Pancreas (tissue), 10 donors: ENCODE measurements at places on chromosomes 1 and 21.

DNA sequence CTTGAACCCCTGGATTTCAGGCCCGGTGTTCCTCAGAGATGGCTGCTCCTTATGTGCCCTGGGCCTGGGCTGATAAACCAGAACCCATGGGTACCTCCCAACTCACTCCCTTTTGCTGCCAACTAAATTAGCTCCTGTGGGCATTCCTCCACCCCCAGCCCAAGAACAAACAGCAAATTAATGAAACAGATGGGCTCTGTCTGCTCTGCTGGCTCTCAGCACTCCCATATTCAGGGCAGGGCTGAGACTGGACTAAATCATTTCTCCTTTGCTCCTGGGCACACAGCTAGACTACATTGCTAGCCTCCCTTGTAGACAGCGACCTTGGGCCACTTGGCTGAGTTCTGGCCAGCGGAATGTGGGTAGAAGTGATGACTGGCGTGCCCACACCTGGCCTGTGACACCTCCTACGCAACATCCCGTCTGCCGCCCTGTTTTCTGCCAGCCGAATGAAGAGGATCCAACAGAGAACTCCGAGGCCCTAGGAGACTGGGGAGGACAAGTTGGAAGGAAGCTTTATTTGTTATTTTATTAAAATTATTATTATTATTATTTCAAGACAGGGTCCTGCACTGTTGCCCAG lies 101.9 kb upstream of the DISP3 start:
- DNase-seq = no peak

- peak; percentile 31 for DNase-seq
Observed at GRCh38 chr1:25055324-25055780, 125.3 kb upstream of the RUNX3 start.

GRCh38 chr1:242184955-242185354 lies 186.1 kb upstream of the MAP1LC3C start:
- no peak for DNase-seq

DNA sequence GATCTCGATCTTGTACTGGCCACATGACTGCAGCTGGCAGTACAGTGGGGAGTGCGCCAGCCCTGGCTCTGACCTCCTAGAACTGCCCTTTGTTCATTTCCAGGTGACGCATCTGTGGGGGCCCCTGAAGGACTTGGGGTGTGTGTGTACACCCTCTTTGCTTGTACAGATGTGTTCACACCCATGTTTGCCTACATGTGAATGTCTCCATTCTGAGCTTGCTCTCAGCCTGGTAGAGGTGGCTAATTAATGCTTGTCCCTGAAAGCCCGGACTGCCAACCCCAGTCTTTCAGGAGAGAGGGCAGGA lies 19.8 kb downstream of the TNFRSF1B start:
- no peak for DNase-seq

DNA sequence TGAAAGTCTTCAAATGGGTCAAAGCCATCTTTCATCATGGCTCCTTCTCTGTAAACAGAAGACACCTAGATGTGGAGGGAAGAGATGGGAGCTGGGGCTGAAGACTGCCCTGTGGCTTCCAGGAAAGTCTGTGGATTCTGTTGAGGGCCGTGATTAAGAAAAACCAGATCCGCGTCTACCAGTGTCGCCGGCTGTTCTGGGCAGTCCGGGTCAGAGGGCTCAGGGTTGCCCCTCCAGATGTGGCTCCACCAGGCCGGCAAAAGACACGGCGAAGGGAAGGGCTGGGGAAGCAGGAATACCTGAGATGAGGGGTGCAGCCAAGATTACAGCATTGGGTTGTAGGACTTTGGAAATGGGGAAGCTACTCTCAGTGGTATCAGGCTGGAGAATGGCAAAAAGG lies 162.6 kb downstream of the RHOU start:
- DNase-seq = no peak

DNA sequence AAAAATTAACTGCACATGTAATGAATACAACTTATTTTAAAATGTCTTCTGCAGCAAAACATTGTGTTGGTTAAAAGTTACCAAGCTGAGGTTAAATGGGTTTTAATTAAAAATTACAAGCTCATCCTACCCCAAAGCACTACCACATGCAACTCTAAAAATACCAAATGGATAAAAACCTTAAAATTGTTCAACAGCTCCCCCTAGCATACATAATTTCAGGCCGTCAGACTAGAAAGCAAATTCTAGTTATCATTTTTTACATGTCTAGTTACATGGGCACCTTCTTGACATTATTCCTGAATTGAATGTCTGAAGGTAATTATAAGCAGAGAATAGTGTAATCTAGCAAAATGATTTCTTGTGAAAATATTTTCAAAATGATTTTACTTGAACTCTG lies 176.5 kb downstream of the C1orf21 start:
- DNase-seq = no peak

- no peak for DNase-seq
Observed at GRCh38 chr21:36719614-36720013, 20.7 kb downstream of the SIM2 start.

DNA sequence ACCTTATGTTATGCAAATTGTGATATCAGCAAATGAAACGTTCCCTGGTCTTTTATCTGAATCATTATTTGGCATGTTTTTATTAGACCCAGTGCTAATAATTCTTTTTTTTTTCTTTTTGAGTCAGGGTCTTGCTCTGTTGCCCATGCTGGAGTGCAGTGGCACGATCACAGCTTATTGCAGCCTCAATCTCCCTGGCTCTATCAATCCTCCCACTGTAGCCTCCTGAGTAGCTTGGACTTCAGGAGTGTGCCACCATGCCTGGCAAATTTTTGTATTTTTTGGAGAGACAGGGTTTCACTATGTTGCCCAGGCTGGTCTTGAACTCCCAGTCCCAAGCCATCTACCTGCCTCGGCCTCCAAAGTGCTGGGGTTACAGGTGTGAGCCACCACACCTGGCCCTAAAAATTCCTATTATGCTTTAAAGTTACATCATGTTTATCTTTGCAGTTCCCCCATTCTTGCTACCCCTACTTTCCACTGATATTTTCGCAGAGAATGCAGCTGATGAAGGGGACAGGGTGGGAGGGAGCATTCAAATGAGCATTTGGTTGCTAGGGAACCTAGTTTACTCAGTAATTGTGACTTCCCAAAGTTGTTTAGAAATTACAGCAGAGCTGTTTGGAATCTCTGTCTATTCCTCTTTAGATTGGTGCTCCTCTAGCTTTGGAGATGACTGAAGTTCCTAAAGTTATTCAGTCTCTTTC lies 18.4 kb downstream of the C1orf21 start:
- no peak for DNase-seq

DNA sequence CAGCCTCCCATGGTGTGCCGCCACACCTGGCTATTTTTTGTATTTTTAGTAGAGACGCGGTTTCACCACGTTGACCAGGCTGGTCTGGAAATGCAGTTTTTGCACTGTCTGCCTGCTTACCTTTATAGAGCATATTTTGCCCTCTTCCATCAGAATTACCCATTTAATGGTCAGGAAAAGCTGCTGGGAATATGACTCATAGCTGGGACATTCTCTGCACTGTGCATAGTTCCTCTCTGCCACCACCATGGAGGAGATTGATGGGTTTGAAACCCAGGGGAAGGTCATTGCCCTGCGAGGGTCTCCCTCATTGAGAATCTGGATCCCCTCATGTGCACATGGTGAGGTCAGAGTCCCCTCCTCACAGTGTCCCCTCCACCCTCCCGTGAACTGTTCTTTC lies 32.1 kb downstream of the MX1 start:
- DNase-seq = no peak

- DNase-seq = no peak
Observed at GRCh38 chr21:14942801-14943490, 121.9 kb downstream of the NRIP1 start.

GRCh38 chr1:73635021-73635420 lies 563.0 kb downstream of the LRRIQ3 start:
- no peak for DNase-seq

- DNase-seq = no peak
Observed at GRCh38 chr1:29851691-29852090, 615.4 kb downstream of the PTPRU start.
